ENCODE measurements at places on chromosomes 2 and 18.

DNA sequence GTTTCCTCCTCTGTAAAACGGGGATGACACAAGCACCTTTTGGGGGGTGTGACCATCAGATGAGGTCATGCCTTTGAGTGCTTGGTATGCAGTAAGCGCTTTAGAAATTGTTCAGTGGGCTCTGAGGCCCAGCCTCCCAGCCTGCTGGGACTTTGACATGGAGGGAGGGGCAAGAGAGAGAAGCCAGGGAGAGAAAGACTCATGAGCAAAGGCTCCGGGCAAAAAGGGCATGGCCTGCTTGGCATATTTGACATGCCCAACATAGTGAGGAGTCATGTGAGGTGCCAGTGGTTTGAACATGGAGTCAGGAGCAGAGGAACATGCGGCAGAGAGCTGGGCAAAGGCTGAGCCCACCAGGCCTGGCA is 14.0 kb downstream of the TNS1 start:
- DNase-seq: no peak

GRCh38 chr2:45919711-45920111 is 268.2 kb downstream of the PRKCE start:
- no peak for DNase-seq

DNA sequence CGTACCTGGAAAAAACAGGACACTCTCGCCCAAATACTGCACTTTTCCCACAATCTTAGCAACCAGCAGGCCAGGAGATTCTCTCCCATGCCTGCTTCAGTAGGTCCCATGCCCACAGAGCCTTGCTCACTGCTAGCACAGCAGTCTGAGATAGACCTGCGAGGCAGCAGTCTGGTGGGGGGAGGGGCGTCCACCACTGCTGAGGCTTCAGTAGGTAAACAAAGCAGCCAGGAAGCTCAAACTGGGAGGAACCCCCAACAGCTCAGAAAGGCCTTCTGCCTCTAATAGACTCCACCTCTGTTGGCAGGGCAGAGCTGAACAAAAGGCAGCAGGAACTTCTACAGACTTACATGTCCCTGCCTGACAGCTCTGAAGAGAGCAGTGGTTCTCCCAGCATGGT is 1202.8 kb upstream of the ACVR2A start:
- no peak for DNase-seq

GRCh38 chr18:55268151-55268601 is 308.9 kb upstream of the CCDC68 start:
- no peak for DNase-seq

DNA sequence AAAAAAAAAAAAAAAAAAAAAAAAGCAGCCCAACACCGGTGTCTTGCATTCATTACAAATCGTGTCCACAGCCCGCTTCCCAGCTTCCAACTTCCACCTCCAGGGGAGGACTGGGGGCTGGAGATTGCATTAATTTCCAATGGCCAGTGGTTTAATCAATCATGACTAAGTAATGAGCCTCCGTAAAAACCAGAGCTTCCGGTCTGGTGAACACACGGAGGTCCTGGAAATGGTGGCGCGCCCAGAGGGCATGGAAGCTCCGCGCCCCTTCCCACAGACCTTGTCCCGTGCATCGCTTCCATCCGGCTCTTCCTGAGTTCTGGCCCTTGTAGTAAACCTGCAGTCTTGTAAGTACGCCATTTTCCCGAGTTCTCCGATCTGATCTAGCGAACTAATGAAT is 43.6 kb downstream of the EEF1B2 start:
- no peak for DNase-seq

GRCh38 chr18:34990597-34990996 is 50.6 kb upstream of the MAPRE2 start:
- DNase-seq: no peak

- DNase-seq: no peak
Measured at GRCh38 chr2:20578895-20579825, 71.7 kb downstream of the HS1BP3 start.

DNA sequence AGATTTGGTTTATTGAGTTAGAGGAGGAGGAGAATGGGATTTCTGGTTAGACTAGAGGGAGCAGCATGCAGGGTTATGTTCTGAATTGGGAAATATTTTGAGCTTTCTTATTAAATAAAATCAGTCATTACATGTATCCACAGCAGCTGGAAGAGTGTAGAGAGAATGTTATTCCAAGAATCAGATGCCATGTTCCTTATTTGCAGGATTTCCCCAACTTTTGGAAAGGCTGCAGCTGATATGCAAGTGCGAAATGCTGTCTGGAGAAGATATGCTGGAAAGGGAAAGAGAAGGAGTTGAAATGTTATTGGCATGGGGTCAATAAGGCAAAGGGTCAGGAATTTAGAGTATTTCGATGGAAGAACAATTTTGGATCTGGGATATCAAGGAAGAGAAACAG is 255.8 kb downstream of the MTX2 start:
- no peak for DNase-seq

DNA sequence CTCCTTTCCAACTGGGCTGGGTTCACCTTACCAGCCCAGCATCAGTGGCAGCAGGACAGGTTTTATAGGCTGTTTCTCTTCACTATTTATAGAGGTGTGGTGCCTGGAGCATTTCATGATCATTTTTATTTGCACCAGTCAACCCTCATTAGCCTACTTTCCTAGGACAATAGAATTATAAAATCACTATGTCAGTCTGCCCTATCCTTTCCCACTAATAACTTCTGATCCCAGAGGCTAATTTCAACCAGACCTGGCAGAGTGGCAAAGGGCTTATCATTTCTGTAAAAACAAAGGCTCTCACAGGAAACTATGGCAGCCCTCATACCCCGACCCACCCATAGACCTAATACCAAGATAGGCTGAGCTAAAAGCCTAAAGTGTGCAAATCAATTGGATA is 243.5 kb upstream of the TMEFF2 start:
- DNase-seq: no peak

GRCh38 chr2:17615728-17616351 is 75.3 kb downstream of the VSNL1 start:
- no peak for DNase-seq

DNA sequence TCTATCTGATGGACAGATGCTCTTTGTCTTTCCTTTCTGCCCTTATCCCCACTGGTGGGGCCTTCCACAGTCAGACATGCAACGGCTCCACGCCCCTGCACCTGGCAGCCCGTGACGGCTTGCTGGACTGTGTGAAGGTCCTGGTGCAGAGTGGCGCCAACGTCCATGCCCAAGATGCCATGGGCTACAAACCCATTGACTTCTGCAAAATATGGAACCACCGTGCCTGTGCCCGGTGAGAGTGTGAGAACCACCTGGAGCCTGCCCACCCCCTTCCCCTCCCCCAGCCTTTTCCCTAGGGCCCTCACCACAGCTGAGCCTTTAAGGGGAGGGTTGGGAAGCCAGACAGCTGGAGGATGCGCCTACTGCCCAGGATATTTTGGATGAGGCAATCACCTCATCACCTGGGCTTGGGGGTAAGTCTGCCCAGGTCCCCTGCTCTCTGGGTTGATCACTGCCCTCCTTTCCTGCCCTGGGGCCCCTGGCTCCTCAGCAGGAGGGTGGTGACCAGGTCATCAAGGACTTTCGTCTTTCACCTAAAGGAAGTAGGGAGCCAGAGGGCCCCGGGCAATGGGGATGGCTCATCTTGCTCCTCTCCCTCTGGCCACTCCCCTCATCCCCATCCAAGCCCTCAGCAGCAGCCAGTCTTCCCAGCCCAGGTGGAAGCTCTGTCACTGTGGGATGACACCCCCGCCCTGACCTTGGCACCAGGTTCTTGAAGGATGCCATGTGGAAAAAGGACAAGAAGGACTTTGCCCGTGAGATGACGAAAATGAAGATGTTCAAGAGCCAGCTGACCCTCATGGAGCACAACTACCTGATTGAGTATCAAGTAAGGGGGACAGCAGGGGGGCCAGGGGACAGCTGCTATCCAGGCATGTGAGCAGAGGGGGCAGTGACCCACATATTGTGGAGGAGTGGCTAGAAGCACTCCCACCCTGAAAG is 3.7 kb downstream of the ANKRD53 start:
- no peak for DNase-seq

- no peak for DNase-seq
Measured at GRCh38 chr2:126781806-126782205, 116.9 kb upstream of the TEX51 start.

GRCh38 chr18:24214913-24215312 is 76.1 kb downstream of the CABYR start:
- no peak for DNase-seq

GRCh38 chr2:230828272-230828961 is 36.3 kb upstream of the ITM2C start:
- no peak for DNase-seq

DNA sequence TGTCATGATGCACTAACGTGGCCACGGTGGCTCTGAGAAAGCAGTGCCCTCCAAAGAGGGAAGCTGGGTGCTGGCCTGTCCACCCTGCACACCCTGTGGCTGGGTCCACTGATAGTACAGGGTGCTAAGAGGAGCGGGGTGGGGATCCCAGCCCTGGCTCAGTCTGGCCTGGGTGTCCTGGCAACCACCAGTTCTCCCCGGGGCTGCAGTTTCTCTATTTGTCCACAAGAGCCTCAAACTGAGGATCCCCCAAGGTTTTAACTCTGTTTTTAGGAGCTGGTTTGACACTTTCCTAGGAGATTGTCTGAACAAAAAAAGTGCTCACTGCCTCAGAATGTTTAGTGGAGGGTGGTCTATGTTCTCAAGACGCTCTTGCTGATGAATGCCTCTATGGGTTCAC is 29.0 kb downstream of the EDAR start:
- DNase-seq: no peak

DNA sequence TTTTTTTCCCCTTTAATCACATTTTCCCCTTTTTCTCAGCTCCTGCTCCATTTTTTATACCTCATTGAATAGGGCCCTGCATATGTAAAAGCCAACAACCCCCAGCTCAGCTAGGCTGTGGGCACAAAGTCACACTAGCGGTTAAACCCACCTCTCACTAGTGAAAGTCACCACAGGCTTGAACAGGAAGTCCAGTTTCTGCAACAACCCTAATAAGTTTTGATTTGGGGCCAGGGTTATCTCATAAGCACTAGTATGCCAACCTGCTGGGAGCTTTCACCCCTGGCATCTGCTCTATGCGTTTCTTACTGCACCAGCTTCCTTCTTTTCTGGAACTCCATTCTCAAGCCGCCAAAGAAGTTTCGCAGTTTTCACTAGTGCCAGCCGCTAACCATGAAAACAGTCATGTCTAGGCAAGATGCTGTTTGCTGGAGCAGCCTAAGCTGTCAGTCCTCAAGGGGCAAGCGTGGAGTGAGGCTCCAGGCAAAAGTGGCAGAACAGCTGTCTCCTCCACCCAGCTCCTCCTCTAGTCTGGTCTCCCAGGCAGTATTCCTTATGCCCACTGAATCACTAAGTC is 197.0 kb upstream of the MEIS1 start:
- DNase-seq: no peak

DNA sequence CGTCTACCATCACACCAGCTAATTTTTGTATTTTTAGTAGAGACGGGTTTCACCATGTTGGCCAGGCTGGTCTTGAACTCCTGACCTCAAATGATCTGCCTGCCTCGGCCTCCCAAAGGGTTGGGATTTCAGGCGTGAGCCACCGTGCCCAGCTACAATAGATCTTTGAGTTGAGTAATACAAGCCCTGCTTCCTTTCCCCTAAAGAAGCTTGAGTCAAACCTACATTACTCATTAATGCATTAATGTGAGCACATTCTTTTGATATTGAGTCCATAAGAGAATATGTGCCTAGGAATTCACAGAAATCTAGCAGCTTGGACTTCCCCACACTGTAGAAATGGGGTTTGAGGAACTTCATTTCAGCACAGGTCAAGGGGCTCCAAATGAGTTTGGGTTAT is 39.6 kb downstream of the PSMG2 start:
- no peak for DNase-seq

DNA sequence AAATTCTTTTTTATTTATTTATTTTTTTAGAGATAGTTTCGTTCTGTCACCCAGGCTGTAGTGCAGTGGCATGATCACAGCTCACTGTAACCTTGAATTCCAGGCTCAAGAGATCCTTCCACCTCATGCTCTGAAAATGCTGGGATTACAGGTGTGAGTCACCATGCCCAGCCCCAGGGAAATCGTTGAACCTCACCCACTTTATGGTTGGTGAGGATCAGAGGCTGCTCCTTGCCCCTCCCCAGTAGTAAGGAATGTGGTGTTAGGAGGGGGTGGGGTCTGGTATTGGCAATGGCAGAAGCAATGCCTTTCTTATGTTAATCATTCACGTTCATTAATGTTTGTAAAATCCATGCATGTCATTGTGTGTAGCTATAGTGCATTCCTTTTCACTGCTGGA is 161.9 kb downstream of the SUCLG1 start:
- DNase-seq: no peak

Data from NCI-H1436 (cell line).